ENCODE measurements at places on chromosomes 4 and X. TPM values are rescaled to one million over a fixed set of nuclear protein-coding genes. Genes with fewer than 3 reads are reported as not detected.

- peaks cover 2% of the 10 kb centered on the region for H3K27me3 ChIP-seq
- H3K36me3 ChIP-seq = peaks cover 6% of the 10 kb centered on the region
- H3K27ac ChIP-seq = no peak overlapping the region
- H3K4me1 ChIP-seq = peaks cover 2% of the 10 kb centered on the region
- no peak for DNase-seq
These were observed 8.7 kb upstream of the TADA2B start for GRCh38 chr4:7034262-7035081.

- H3K27ac ChIP-seq = no peak overlapping the region
- H3K4me1 ChIP-seq = no peaks in the 10 kb centered on the region
- peaks cover under 1% of the 10 kb centered on the region for H3K27me3 ChIP-seq
- H3K4me3 ChIP-seq = no peak overlapping the region
- no peaks in the 10 kb centered on the region for H3K36me3 ChIP-seq
These were observed 151.8 kb downstream of the POU4F2 start for GRCh38 chr4:146790515-146790914.

GRCh38 chrX:103175944-103176753 lies 38.8 kb upstream of the BEX4 start:
- peak overlapping the region; percentile 52 for H3K4me3 ChIP-seq
- no peak overlapping the region for H3K27ac ChIP-seq
- peak; percentile 59 for DNase-seq

DNA sequence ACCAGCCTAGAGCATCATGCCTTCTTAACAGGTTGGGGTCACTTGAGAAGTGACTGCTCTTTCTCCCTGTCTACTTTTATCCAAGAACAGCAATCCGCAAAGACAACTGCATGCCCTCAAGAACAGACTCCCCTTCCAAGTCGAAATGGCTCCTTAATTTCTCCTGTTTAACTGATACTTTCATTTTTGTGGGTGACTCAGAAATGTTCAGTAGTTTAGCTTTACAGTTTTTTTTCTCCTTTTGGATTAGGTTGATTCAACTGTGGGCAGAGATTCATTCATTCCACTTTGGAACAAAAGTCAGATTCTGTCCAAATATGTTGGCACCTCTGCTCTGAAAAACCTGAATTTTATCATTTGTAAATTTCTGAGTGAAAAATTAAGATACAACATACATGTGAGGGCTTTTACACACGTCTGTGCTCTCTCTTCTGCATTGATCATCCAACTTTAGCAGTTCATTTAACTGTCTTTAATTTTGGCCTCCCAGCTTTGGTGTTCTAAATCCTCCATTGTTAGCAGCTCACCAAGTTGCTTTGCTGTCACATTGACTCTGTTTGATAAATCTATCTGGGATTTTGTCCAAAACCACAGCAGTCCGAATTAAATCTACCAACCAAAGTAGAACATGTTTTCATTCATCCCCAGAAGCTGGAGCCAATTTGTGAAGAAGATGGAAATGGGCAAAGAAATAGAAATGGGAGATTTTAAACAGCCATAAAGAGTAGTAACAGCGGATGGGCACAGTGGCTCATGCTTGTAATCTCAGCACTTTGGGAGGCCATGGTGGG lies 50.0 kb downstream of the HOPX start:
- H3K4me1 ChIP-seq = peaks cover 7% of the 10 kb centered on the region
- no peak overlapping the region for H3K4me3 ChIP-seq
- no peak overlapping the region for H3K27ac ChIP-seq
- H3K36me3 ChIP-seq = peaks cover 5% of the 10 kb centered on the region
- peaks cover 11% of the 10 kb centered on the region for H3K27me3 ChIP-seq

DNA sequence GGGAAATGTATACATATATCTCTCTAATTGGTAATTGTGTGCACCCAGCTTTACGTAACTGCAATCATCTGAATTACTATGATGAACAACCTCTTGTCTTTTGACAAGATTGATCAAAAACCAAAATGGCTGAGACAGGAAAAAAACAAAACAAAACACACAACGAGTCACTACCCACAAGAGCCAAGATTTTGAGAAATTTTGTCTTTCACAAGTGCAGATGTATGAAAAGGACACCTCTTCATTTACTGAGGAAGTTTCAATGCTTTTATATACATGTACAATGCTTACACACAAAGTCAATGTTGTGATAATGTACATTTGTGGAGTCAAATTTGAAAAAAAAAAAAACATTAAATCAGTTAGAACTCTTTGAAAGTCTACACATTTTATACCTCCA lies 224.6 kb downstream of the SCFD2 start:
- no peak overlapping the region for H3K4me3 ChIP-seq
- no peaks in the 10 kb centered on the region for H3K27me3 ChIP-seq
- no peak for DNase-seq
- H3K4me1 ChIP-seq = peaks cover 2% of the 10 kb centered on the region
- H3K36me3 ChIP-seq = peaks cover 35% of the 10 kb centered on the region

The HNRNPDL gene
- 331 TPM for total RNA-seq

- peak overlapping the region; percentile 83 for H3K4me3 ChIP-seq
- no peak overlapping the region for H3K27ac ChIP-seq
- no peak for DNase-seq
- H3K4me1 ChIP-seq = peaks cover 17% of the 10 kb centered on the region
- H3K27me3 ChIP-seq = peaks cover 17% of the 10 kb centered on the region
- no peaks in the 10 kb centered on the region for H3K36me3 ChIP-seq
These were observed 3.1 kb downstream of the MAMLD1 start for GRCh38 chrX:150365990-150366911.

GRCh38 chrX:27242581-27242980 lies 220.6 kb downstream of the PPP4R3C start:
- no peak overlapping the region for H3K4me3 ChIP-seq
- no peaks in the 10 kb centered on the region for H3K36me3 ChIP-seq
- no peak overlapping the region for H3K27ac ChIP-seq
- DNase-seq = no peak
- no peaks in the 10 kb centered on the region for H3K4me1 ChIP-seq

GRCh38 chrX:25007059-25008053 lies 8.4 kb downstream of the ARX start:
- peaks cover 12% of the 10 kb centered on the region for H3K4me1 ChIP-seq
- no peak overlapping the region for H3K27ac ChIP-seq
- H3K36me3 ChIP-seq = peaks cover 4% of the 10 kb centered on the region
- H3K27me3 ChIP-seq = peaks cover 68% of the 10 kb centered on the region

The PRDM8 gene
- 9.5 TPM for total RNA-seq

DNA sequence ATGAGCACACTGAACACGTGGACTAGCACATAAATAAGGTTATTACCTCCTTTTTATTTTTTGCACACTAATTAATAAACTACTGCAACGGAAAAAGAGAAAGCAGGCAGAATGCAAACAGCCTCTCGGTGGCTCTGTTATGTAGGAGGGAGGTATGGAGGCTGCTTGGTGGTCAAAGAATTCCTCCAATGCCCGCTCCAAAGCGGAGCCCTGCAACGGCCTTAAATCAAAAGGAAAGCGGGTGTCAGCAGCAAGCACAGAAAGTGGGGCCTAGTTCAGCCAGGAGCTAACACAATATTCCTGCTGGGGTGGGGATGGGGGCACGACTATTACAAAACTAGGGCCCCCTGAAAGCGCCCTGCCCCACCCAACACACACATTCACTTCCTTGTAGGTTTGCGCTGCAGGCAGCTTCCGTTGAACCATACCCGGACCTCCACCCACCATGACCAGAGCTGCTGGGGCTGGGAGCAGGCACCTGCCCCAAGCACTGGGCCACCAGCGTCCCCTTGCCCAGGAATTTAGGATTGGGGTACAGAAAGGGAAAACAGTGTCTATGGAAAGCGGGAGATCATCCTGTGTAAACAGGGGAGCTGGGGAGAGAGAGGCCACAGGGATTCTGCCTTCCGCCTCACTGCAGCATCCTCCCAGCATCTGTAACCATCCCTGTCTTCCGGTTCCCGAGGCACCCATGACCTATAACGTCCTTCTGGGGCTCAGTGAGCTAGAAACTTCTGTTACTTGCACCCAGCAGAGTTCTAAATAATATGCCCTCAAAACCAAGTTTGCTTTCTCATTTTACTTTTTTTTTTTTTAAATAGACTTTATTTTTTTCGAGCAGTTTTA lies 57.1 kb upstream of the DDX3X start:
- H3K4me1 ChIP-seq = peaks cover 2% of the 10 kb centered on the region
- H3K27ac ChIP-seq = peak overlapping the region; percentile 77
- H3K27me3 ChIP-seq = peaks cover 3% of the 10 kb centered on the region
- peak; percentile 38 for DNase-seq

- H3K27me3 ChIP-seq = peaks cover 2% of the 10 kb centered on the region
- no peaks in the 10 kb centered on the region for H3K36me3 ChIP-seq
- H3K4me1 ChIP-seq = no peaks in the 10 kb centered on the region
- no peak overlapping the region for H3K4me3 ChIP-seq
These were observed 25.5 kb downstream of the VEGFC start for GRCh38 chr4:176767183-176767582.

GRCh38 chr4:145098675-145099037 lies 545 bp downstream of the ABCE1 start:
- no peak for DNase-seq
- H3K4me1 ChIP-seq = peaks cover 12% of the 10 kb centered on the region
- no peaks in the 10 kb centered on the region for H3K27me3 ChIP-seq
- peaks cover 17% of the 10 kb centered on the region for H3K36me3 ChIP-seq

The MORC4 gene
- total RNA-seq = 7.7 TPM

DNA sequence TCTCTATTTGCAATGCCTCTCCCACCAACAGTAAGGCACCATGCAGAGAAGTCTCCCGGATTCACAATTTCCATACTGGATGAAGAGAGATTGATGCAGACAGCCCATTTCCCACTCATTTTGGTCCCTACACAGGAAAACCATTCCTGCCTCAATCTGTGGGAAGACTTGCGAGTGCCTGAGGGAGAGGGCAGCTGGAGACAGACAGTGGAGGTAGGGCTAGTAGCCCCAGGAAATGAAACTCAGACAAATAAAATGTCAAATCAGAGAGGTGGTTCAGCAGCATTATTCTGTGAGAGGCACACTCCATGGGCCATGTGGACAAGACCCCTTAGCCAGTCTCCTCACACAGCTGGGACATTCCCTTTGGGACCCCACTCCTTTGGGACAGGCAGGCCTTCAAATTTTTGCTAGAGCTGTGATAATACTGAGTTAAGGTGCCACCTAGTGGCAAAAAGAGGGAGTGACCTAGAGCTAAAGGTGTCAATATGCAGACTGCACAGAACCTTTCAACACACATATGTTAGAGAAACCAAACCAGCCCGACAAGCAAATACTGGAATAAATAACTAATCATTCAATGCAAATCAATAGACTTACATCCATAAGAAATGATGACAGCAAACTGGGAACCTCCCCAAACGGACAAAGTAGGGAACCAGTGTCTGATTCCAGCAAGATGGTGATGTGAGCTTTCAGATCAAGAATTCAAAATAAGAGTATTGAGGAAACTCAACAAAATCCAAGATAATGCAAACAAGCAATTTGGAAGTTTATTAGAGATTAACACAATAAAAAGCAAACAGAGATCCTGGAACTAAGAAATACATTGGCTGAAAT lies 1865.3 kb upstream of the AGA start:
- no peak overlapping the region for H3K27ac ChIP-seq
- no peaks in the 10 kb centered on the region for H3K36me3 ChIP-seq

- H3K27me3 ChIP-seq = no peaks in the 10 kb centered on the region
- peaks cover 27% of the 10 kb centered on the region for H3K36me3 ChIP-seq
- no peak for DNase-seq
These were observed 83.9 kb downstream of the PTTG2 start for GRCh38 chr4:38044060-38044459.

DNA sequence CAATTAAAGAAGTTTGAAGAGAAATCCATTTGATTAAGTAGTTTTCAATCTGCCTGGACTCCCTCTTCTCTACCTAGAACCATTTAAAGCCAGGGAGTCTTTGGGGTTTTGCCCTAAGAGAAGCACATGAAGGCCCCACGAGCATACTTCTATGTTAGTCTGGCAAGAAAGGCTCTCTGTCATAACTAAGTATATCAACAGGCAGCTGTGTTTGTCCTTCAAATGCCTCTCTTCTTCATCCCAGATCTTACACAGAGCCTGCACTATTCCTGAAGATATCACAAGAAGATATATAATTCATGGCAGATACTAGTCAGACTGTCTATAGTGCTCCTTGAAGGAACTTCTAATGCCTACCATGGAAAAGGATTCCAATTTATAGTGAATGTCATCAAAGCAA lies 206.2 kb downstream of the PRDM5 start:
- DNase-seq = no peak
- H3K27me3 ChIP-seq = peaks cover 8% of the 10 kb centered on the region

- H3K36me3 ChIP-seq = no peaks in the 10 kb centered on the region
- H3K4me1 ChIP-seq = peaks cover 1% of the 10 kb centered on the region
- DNase-seq = no peak
These were observed 150.3 kb downstream of the MSL3 start for GRCh38 chrX:11908371-11908770.

- no peaks in the 10 kb centered on the region for H3K36me3 ChIP-seq
- no peaks in the 10 kb centered on the region for H3K4me1 ChIP-seq
- no peaks in the 10 kb centered on the region for H3K27me3 ChIP-seq
- no peak overlapping the region for H3K4me3 ChIP-seq
These were observed 12.6 kb downstream of the DMD start for GRCh38 chrX:33198561-33199279.

DNA sequence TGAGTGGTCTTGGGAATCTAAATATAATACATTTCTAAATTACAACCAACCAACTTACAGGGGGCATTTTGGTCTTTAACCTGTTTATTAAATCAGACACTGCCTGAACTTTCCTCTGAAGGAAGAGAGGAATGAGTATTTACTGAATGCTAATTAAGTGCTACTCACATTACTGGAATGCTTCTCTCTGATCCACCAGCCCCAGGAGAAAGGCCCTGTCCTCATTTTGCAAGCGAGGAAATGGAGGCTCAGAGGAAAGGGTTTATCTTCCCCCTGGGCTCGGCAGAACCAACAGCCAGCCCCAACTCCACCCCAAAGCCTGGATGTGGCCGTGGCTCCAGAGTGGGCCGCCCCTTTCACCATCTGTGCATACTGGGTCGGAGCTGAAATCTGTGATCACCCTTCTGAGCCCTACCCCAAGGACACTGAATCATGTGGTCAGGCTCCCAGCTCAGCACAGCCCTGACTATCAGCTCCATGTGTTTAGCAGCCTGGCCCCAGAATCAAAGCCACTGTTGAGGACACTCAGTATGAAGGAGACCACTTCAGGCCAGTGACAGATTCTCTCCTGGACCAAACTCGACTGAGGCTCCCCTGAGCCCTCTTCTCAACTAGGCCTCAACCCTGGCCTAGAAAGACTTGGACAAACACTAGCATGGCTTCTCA lies 56.7 kb upstream of the ENPP6 start:
- peaks cover 10% of the 10 kb centered on the region for H3K4me1 ChIP-seq
- no peaks in the 10 kb centered on the region for H3K27me3 ChIP-seq
- H3K27ac ChIP-seq = no peak overlapping the region
- H3K36me3 ChIP-seq = peaks cover 13% of the 10 kb centered on the region
- H3K4me3 ChIP-seq = no peak overlapping the region

The HTR2C gene
- not detected for total RNA-seq

- no peak for DNase-seq
- no peak overlapping the region for H3K27ac ChIP-seq
- H3K36me3 ChIP-seq = no peaks in the 10 kb centered on the region
- H3K27me3 ChIP-seq = no peaks in the 10 kb centered on the region
These were observed 23.6 kb downstream of the CFAP99 start for GRCh38 chr4:2442175-2442993.

DNA sequence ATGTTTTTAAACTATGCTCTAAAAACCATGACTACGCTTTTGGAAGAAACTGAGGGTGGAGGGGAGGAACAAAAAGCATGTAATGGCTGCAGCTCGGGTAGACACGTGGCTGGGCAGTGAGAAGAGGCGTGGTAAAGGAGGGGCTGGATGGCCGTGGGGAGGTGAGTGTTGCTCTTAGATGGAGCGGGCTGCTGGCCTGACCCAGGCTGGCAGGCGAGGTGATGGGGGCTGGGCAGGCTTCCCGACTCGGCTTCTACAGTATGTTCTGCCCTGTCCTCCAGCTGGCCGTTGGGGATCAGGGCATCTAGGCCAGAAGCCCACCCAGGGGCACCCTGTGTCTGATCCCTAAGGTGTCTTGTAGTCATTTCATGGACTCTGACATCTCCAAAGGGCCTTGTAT lies 60.7 kb downstream of the EFHC2 start:
- H3K27me3 ChIP-seq = no peaks in the 10 kb centered on the region
- no peak overlapping the region for H3K27ac ChIP-seq
- no peak for DNase-seq
- H3K4me3 ChIP-seq = no peak overlapping the region
- no peaks in the 10 kb centered on the region for H3K36me3 ChIP-seq
- no peaks in the 10 kb centered on the region for H3K4me1 ChIP-seq
